ENCODE measurements at places on chromosomes 2 and 18.

- no peak for DNase-seq
These were observed 274.3 kb upstream of the TRIB2 start for GRCh38 chr2:12442476-12442847.

DNA sequence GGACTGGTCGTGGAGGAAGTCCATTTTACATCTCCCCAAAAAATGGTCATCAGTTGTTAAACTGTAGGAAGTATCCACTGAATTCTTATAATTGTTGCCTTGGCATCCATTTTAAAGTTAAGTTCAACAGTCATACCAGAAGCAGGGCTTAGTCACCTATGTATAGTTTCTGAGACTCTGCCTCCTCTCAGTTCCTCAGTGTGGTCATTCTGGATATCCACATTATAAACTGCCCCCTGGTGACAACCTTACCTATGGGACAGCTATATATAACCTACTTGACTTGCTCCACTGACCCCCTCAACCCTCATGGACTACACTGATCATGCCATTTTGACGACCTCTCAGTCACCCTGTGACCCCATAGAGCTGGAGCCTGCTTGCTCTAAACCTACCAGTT lies 617.0 kb downstream of the LRP1B start:
- no peak for DNase-seq

- DNase-seq = no peak
These were observed 71.7 kb upstream of the TPO start for GRCh38 chr2:1341404-1342120.

GRCh38 chr18:62898359-62898758 lies 183.0 kb downstream of the PHLPP1 start:
- DNase-seq = no peak
